Ovary (tissue), 10 donors: ENCODE measurements at places on chromosomes 7 and 10. TPM values are rescaled to one million over a fixed set of nuclear protein-coding genes. Genes with fewer than 3 reads are reported as not detected.

GRCh38 chr7:33050535-33051318 is 11.8 kb downstream of the NT5C3A start:
- no peak overlapping the region for H3K4me3 ChIP-seq
- H3K4me1 ChIP-seq, result peaks cover 1% of the 10 kb centered on the region
- no peak overlapping the region for H3K27ac ChIP-seq
- H3K27me3 ChIP-seq, result no peaks in the 10 kb centered on the region
- no peaks in the 10 kb centered on the region for H3K36me3 ChIP-seq

GRCh38 chr10:95814011-95814727 is 58.2 kb downstream of the ENTPD1 start:
- no peak for DNase-seq
- H3K36me3 ChIP-seq, result no peaks in the 10 kb centered on the region
- no peak overlapping the region for H3K4me3 ChIP-seq
- H3K27ac ChIP-seq, result no peak overlapping the region

DNA sequence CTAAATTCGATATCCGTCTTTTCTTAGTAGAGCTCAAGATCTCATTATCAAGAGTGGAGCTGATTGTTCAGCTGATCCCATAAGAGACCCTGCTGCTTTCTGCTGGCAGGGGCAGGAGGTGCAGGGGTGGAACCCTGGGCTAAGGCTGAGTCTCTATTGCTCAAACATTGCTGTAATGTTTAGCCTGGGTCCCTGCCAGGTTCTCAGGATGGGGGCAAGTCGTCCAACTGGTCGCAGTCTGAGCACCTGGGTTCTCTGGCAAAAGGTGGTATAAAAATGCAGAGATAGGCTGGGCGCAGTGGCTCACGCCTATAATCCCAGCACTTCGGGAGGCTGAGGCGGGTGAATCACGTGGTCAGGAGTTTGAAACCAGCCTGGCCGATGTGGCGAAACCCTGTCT is 62.0 kb upstream of the NRBF2 start:
- H3K27me3 ChIP-seq, result no peaks in the 10 kb centered on the region
- H3K27ac ChIP-seq, result no peak overlapping the region
- no peak overlapping the region for H3K4me3 ChIP-seq
- no peaks in the 10 kb centered on the region for H3K36me3 ChIP-seq

DNA sequence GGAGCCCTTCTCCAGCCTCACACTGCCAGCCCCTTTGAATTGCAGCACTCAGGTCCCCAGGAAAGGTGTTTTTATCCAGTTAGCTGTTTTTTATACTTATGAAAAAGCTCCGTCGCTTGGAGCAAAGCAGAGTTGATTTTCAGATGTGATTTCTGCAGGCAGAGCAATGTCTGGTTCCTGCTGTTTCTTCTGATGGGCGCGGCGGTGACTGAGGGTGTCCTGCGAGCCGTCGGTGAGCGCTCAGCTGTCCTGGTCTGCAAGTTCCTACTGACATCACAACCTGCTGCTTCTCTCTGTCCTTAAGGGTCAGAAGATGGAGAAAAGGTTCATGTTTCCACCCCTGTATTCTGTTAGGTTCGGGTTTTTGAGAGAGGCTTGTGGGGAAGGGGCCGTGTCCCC is 109.6 kb upstream of the FAM20C start:
- DNase-seq, result no peak
- no peaks in the 10 kb centered on the region for H3K36me3 ChIP-seq
- H3K27me3 ChIP-seq, result no peaks in the 10 kb centered on the region
- H3K4me3 ChIP-seq, result no peak overlapping the region
- H3K27ac ChIP-seq, result no peak overlapping the region
- no peaks in the 10 kb centered on the region for H3K4me1 ChIP-seq

- H3K4me3 ChIP-seq, result no peak overlapping the region
- no peaks in the 10 kb centered on the region for H3K27me3 ChIP-seq
- no peak overlapping the region for H3K27ac ChIP-seq
Measured at GRCh38 chr7:140297192-140297591, 101.1 kb downstream of the SLC37A3 start.

DNA sequence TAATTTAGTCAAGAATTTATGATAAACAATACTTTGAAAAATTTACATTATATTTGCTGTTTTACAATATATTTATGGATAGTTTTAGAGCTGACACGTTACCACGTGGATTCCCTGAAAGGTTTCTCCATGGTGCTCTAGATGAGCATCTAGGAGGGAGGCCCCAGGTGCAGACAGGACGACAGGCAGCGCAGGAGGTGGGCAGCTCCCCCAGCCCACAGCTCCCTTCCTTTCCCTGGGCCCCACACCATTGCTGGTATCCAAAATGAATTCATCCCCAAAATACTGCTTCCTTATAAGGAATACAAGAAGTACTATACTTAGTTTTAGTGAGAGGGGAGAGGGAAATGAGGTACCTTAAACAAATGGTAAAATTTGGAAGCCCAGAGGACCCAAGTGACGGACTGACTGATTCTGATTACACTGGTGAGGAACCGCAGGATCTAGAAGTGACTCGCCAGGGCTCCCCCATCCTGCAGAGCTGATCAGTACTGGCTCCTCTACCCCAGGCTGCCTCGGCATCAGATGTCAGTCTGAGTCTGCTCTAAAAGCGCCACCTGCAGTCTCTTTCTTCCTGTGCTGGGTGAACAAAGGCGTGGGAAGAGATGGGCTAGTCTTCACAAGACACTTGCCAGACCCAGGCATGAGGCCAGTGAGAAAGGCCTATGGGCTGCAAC is 89.2 kb downstream of the DLG5 start:
- no peak for DNase-seq
- H3K36me3 ChIP-seq, result no peaks in the 10 kb centered on the region
- H3K27ac ChIP-seq, result no peak overlapping the region
- H3K27me3 ChIP-seq, result no peaks in the 10 kb centered on the region
- no peak overlapping the region for H3K4me3 ChIP-seq
- H3K4me1 ChIP-seq, result peaks cover 2% of the 10 kb centered on the region

DNA sequence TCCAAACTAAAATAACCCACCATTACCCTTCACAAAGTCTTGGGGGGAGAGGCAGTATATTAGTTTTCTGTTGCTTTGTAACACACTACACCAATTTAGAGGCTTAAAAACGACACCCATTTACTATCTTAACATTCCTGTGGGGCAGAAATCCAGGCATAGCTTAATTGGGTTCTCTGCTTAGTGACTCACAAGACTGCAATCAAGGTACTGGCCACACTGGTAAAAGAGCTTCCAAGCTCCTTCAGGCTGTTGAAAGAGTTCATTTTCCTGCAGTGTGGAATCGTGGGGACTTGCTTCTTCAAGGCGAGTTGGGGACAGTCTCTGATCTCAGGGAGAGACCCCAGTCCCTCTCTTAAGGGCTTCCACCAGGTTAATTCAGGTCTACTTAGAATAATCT is 139.1 kb downstream of the XPNPEP1 start:
- no peaks in the 10 kb centered on the region for H3K36me3 ChIP-seq
- no peaks in the 10 kb centered on the region for H3K27me3 ChIP-seq
- H3K4me3 ChIP-seq, result no peak overlapping the region
- DNase-seq, result no peak
- no peaks in the 10 kb centered on the region for H3K4me1 ChIP-seq
- H3K27ac ChIP-seq, result no peak overlapping the region

GRCh38 chr7:5780801-5781496 is 514 bp downstream of the RNF216 start:
- H3K27me3 ChIP-seq, result no peaks in the 10 kb centered on the region
- H3K4me1 ChIP-seq, result peaks cover 7% of the 10 kb centered on the region
- peak overlapping the region; percentile 65 for H3K4me3 ChIP-seq
- DNase-seq, result peak; percentile 63
- no peaks in the 10 kb centered on the region for H3K36me3 ChIP-seq

GRCh38 chr10:121405096-121405495 is 193.1 kb downstream of the FGFR2 start:
- H3K4me1 ChIP-seq, result peaks cover 3% of the 10 kb centered on the region
- H3K27me3 ChIP-seq, result no peaks in the 10 kb centered on the region
- DNase-seq, result no peak

DNA sequence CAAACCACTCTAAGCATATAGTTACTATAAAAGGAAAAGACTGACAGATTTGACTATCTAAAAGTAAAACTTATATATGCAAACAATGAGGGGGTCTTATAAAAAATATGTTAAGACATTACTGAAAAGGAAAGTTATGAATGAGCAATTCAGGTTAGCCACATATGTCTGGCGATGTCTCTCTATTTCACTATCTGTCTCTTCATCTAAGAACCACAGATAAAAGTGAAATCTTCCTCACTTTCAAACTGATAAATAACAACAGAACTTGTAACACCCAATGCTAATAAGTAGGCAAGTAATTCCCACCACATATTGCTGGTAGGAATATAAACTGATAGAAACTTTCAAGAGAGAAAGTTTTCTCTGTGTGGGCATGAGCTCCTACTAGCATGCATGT is 138.2 kb downstream of the CHCHD3 start:
- no peak overlapping the region for H3K4me3 ChIP-seq
- no peaks in the 10 kb centered on the region for H3K4me1 ChIP-seq
- DNase-seq, result no peak

DNA sequence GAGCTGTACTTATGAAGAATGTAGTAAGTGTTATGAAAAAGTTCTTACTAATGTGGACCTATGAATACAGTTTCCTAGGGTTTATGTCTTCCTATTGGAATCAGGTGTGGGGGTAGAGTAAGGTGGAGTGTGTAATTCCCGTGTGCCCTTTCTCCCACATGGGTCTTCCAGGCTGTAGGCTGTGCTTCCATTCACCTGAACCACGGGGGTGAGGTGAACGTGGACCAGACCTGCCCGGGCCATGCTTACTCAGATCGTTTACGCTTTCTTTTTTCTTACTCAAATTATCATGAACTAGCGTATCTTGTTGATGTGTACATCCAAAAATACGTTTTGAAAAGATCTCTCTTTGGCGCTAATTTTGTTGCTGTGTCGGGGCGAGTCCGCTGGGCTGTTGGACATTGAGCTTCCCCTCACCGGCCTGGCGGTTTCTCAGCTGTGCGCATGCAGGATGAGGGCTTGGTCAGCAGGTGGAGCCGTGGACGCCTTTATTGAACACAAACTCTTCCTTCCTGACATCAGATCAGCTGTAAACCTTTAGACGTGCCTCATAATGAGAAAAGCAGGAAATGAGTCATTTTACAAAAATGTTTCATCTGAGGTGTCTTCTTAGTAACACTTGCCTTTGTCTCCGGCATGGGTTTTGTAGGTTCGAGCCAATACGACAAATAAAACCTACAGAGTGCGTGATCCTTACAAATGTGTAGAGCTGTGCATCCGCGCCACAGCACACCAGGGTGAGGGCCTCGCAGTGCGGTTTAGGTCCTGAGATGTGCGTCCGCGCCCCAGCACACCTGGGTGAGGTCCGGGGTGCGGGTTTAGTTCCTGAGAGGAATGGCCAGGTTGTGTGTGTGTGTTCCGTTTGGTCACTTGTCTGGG is 53.8 kb downstream of the WDR37 start:
- H3K4me1 ChIP-seq, result no peaks in the 10 kb centered on the region
- no peak overlapping the region for H3K27ac ChIP-seq
- H3K27me3 ChIP-seq, result no peaks in the 10 kb centered on the region
- no peaks in the 10 kb centered on the region for H3K36me3 ChIP-seq

DNA sequence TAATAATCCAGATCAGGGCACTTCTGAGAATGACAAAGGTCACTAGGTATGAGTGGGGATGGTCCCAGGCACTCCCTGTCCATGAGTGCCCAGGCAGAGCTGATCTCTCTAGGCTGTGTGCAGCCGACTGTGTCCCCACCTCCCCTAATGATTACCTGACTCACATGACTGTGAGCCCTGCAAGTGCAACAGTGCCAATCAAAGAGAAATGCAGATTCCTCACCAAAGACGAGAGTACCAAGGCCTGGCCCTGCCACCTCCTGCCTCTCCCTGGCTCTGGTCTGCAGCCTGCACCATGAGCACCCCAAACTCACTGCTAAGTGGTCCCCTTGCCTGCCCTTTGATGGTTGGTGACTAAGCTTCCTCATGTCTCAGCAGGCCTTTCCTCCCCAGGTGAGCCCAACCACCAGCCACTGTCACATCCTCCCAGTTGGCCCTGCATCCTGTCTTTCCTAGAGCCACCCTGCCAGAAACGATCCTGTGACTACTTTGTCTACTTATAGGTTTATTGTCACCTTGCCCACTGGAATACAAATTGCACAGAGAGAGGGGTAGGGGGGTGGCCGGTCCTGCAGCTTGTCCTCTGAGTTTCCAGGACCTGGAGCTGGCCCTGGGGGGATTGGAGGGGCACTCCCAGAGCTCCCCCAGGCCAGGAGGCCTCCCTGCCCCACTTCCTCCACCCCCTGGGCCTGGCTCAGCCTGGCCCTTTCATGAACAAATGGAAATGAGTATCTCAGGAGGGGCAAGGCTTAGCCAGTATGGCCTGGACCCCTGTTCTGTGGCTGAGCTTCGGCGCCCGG is 22.4 kb upstream of the GDF10 start:
- no peak for DNase-seq
- H3K27me3 ChIP-seq, result no peaks in the 10 kb centered on the region

- peak overlapping the region; percentile 22 for H3K27ac ChIP-seq
- DNase-seq, result no peak
- peaks cover 13% of the 10 kb centered on the region for H3K4me1 ChIP-seq
Measured at GRCh38 chr10:75495434-75496190, 64.2 kb downstream of the LRMDA start.

GRCh38 chr10:3042589-3042988 is 24.8 kb upstream of the PFKP start:
- H3K27me3 ChIP-seq, result no peaks in the 10 kb centered on the region
- no peak for DNase-seq
- H3K4me1 ChIP-seq, result peaks cover 10% of the 10 kb centered on the region
- H3K4me3 ChIP-seq, result no peak overlapping the region
- H3K36me3 ChIP-seq, result no peaks in the 10 kb centered on the region

- no peak for DNase-seq
- no peak overlapping the region for H3K4me3 ChIP-seq
- no peaks in the 10 kb centered on the region for H3K4me1 ChIP-seq
- H3K27ac ChIP-seq, result no peak overlapping the region
- no peaks in the 10 kb centered on the region for H3K36me3 ChIP-seq
Measured at GRCh38 chr7:19203686-19204085, 58.5 kb upstream of the FERD3L start.

- DNase-seq, result no peak
- no peak overlapping the region for H3K4me3 ChIP-seq
- H3K4me1 ChIP-seq, result peaks cover under 1% of the 10 kb centered on the region
- no peaks in the 10 kb centered on the region for H3K36me3 ChIP-seq
- no peaks in the 10 kb centered on the region for H3K27me3 ChIP-seq
- no peak overlapping the region for H3K27ac ChIP-seq
Measured at GRCh38 chr10:114038819-114039218, 4.8 kb upstream of the ADRB1 start.

- no peaks in the 10 kb centered on the region for H3K27me3 ChIP-seq
- H3K36me3 ChIP-seq, result no peaks in the 10 kb centered on the region
- DNase-seq, result no peak
- no peak overlapping the region for H3K4me3 ChIP-seq
Measured at GRCh38 chr10:47101807-47102206, 190.6 kb downstream of the PTPN20 start.

Gene GLCCI1
- total RNA-seq, result 11.2 TPM

Gene SLC4A2
- 94.3 TPM for total RNA-seq

Gene SMKR1
- total RNA-seq, result 3.2 TPM

Gene CYP26A1
- not detected for total RNA-seq

Gene VGF
- 0.20 TPM for total RNA-seq

Gene ZNF12
- total RNA-seq, result 31.0 TPM

Gene LIPM
- total RNA-seq, result not detected

Gene CCL26
- 2.6 TPM for total RNA-seq

Gene ANKRD30A
- total RNA-seq, result not detected

Gene ZNF804B
- total RNA-seq, result not detected

Gene RBP3
- total RNA-seq, result not detected

Gene PBLD
- 7.5 TPM for total RNA-seq
